ENCODE measurements at places on chromosomes 2 and 18.
A peak's percentile ranks its signal among the peaks of the same experiment; 100 is the strongest.

DNA sequence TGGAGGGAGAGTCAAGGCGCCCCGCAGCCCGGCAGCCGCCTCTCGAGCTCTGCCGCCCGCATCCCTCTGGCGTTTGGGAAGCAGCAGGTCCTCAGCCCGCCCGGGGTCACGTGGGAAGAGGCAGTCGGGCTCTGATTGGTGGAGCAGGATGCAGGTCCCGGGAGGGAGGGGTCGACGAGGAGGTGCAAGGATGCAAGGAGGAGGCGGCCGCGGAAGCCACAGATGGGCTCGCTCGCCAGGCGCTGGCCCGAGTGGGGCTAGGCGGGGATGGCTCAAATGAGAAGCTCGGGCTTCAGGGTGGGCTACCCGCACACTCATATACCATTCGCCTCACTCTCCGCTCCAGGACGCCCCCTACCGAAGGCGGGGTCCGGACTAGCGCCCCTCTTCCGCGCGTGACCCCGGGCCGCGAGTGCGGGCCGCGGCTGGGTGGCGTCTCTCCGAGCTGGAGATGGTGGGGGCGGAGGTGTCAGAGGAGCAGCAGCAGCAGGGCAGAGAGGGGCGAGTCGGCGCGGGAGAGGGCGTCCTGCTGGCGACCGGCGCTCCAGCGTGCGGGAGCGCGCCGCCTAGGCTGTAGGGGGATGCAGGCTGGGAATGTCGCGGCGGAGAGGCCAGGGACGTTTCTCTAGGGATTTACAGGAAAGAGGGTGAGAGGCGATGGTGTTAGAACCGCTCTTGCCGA, at the start of gene TMEFF2:
Gene TMEFF2 (minus strand): TSS at position 68 of the 682 bp plus-strand sequence. CDS start 409 bp downstream, outside the sequence.
- peak; percentile 98 for DNase-seq

DNA sequence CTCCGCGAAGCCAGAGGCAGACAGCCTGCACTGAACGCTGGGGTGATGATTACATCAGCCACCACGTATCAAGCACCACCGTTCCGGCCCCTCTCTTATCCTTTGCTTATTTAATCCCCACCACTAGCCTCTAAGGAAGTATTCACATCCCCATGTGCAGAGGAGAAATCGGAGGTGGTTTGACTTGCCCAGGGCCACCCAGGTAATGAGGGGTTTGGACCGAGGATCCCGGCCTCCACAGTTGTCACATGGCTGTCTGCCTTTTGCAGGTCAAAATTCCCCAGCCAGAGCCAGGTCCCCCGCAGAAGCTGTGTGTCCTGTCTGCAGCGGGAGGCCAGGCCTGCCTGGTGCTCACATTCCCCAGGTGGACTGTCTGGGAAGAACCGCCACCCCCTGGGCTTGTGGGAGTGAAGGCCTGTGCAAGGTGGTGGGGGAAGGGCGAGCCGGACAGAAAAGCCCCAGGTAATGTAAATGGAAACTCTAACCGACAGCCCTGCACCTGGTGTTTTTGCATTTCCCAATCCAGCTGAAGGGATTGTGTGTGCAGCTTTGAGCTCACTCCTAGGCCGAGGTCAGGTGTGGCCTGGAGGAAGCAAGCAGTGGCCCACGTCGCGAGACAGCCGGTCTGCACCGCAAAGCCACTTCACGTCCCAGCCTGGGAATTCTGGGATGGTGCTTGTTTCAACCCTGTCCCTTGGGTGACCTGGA, 108.5 kb upstream of the ID2 start:
- DNase-seq = no peak

- no peak for DNase-seq
Measured at GRCh38 chr18:63199743-63200241, 119.8 kb downstream of the BCL2 start.

GRCh38 chr2:60873381-60873780, 8.0 kb upstream of the REL start:
- DNase-seq = no peak

DNA sequence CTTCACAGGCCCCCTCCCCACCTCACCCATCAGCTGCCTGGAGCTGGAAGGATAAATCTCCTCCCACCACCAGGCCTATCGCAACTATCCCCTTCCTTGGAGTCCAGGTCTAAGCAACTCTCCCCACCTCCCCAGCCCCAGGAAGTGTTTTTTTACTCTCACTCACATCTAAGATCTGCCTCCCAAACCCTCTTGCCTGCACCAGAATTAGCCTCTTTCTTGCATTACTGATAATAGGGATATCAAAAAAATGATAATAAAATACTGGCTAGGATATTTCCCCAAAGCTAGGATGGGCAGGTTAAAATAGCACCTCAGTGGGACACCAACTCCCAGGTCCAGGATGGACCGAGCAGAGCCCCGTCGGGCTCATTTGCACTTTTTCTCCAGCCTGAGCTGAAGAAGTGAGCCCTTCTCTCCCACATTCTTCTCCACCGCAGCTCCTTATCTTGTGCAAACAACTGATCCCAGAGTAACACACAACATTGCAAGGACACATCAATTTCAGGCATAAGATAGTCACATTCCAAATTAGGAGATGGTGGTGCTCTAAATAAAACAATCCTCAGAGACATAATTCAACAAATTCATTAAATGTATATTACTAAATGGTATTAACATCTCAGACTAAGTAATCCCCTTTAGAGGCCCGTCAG, 17.7 kb upstream of the CIB4 start:
- no peak for DNase-seq

DNA sequence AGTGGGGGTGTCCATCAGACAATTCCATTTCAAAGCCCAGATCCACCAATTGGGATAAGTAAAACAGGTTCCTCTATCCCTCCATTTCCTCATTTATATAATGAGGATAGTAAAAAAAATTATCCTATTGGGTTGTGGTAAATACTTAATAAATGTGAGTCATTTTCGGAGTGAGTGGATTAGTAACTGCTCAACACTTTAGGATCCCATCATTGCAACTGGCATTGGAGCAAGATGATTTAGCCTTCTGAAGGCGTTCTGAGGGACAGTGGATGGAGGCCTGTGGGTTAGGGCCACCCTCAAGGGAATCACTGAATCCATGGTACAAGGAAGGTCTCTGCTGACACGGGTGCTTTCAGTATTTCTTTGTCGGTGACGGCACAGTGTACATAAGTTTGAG, 108.6 kb upstream of the FZD7 start:
- no peak for DNase-seq

DNA sequence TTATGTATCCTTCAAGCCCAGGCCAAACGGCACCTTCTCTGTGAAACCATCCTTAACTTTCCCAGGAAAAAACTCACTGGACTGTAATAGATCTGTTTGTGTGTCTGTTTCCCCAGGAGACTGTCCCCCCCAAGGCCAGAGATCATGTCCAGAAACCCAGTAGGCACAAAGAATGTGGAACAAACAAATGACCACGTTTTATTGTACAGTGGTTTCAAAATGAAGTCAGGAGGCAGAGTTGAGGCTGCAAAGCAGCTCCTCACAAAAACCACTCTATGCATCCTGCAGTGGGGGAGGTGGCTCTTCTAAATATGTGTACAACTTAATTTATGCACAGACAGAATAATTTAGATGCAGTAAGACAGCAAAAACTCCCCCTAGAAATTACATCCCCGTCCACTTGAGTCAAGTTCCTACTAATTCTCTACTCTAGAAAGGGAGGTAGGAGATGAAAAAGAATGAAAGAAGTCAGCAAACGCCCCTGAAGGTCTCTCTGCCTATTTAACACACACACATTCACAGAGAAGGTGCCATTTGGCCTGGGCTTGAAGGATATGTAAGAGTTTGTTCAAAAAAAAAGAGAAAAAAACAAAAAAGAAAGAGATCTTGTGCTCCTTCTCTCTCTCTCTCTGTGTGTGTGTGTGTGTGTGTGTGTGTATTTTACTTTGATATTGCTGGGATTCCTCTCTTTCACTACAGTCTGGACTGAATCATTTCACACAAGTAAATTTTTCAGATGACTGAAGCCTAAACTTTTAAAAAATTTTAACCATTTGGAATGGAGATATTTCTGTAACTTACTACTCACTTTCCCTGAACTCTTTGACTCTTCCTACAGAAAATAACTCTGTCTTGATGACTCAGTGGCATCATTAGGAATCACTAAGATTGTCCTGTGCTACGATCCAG, 19.5 kb downstream of the BCL2 start:
- DNase-seq = no peak

DNA sequence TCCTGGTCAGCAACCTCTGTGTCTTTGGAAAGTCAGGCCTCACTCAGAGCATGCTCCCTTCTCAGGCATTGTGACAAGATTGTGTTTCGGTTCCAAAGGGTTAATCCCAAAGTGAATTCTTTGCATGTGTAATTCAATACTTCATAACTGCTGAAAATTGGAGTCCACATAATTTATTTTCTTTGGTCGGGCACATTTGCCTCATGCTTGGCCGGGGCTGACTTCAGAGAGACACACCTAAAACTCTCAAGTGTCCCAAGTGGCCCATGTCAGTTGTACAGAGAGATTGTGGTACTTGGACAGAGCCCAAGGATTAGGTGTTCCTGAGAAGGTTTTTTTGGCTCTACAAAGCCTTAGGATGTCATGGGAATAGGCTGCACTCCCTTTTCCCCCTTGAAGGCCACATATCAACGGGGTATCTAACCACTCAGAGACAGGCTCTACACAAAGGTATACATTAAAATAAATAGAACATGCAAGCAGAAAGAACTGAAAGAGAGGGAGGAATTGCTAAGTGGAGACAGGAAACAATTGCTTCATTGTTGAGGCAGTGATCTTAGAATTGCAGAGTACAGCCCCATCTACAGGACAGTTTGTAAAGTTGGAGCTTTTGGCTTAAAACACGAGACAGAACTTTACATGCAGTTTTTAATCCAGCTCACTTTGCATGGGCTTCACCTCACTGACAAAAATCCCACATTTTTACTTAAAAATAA, 1232.3 kb upstream of the ZEB2 start:
- DNase-seq = peak; percentile 50

DNA sequence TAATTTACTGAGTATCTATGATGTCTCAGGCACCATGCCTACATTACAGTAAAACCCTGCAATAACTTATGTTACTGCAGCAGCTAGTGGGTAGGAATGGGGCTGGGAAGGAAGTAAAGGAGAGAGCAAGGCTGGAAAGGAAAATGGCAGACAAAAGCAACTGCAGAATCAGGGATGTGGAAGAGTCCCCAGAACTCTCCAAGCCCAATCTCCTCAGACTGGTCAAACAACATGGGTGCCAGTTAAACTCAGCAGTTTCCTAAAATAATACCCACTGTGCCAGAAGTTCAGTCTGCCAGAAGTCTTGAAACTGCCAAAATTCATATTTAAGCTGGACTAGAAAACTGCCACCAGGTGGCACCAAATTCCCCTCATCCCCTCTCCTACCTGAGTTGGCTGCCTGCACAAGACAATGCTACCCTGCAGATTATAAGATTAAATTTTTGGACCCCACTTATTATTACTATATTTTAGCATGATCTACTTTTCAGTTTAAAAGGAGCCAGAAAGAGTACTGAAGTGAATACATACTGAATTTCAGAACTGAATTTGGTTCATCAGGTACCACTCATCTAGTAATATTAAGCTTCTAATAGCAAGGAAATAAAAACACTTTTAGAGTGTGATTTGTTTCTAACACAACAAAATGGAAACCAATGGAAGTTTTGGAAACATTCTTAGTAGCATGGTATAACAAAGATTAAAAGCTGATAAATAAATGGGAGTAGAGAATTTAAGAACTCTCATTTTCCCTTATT, 86.8 kb upstream of the DNER start:
- DNase-seq = peak; percentile 14

DNA sequence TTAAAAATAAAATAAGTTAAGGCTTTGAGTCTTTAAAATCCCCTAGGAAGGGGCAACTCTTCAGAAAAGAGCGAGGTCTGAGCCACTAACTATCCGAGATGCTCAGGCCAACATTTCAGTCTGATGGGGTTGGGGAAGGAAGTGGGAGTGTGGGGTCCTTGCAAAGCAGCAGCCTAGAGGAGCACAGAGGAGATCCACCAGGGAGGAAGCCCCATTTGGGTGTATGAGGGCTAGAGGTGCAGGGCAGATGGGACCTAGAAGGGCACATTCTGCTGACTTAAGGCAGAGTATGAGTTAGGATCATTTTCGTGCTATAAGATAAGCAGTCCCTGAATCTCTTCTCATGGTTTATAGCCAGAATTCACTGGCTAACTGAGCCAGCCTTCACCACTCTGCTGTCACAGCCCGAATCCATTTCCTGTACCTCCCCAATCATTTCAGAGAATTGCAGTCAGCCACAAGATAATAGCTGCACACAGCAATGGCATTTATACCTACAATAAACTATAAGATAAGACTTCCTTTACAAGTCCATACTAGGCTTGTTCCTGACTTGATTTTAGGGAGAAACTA, 37.0 kb downstream of the MRPL30 start:
- DNase-seq = no peak

DNA sequence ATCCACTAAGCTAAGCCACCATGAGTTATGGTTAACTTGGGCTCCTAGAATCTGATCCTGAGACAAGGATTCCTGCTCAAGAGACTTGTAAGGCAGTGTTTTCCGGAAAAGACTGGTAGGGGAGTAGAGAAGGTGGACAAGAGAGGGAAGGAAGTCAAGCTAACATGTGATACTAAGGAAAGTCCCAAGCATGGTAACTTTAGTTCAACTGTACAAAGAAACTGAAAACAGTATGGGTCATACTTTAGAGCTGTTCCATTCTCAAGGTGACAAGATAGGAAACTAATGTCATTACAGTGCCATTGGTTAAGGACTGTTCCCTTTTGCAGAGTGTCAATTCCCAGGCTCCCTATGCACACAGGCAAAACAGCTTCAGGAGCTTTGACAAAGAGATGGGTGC, 5.8 kb downstream of the MYO5B start:
- DNase-seq = no peak

DNA sequence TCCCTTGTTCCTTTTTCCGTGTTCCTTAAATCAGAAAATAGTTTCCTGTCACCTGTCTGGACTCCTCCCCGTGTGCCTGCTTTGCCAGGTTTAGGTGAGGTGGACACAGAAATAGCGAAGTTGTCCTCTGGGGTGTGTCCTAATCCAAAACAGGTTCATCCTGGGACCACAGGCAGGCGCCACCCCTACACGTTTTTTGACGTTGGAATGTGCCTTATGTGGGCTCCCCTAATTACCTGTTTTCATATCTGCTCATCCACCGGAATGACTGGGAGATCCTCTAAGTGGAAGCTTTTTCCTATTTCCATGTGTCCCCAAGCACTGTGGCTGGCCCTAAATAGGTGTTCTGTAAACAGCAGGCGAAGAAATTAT, 49.0 kb upstream of the PAIP2B start:
- DNase-seq = no peak

- no peak for DNase-seq
Measured at GRCh38 chr2:239609607-239610310, 208.9 kb upstream of the HDAC4 start.

GRCh38 chr2:128502638-128503246, 184.1 kb upstream of the HS6ST1 start:
- no peak for DNase-seq

- DNase-seq = no peak
Measured at GRCh38 chr2:100233061-100233460, 89.2 kb downstream of the LONRF2 start.
